Hippocampal formation (tissue), 2 donors: ENCODE measurements at places on chromosomes 1 and 21.

- DNase-seq = no peak
These were observed 122.3 kb downstream of the TNFSF18 start for GRCh38 chr1:172928412-172928811.

- DNase-seq = peak; percentile 38
These were observed 23.1 kb upstream of the UMODL1 start for GRCh38 chr21:42047821-42048613.

DNA sequence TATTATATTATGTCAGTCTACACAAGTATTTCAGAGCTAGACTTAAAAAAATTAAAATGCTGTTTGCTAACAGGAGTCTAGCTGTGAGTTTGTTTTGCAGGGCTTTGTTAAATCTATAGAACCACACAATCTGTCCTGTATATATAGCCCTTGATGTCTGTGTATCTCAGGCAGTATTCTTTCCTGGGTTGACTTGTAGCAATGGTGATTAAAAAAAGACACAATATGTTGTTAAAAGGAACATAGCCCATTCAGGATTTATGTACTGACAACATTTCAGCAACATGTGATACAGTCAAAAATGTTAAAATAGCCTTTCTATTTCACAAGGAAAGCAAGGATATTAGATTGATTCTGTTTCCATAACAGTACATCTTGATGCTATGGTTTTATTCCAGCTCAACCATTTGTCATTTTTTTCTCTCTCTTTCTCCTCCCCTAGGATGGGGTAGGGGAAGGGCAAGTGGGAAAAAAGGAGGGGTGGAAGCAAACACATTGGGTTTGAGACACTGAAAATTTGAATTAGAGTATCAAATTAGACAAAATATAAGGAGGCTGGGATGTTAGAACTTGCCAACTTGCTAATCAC, 139.2 kb downstream of the DSCAM start:
- DNase-seq = no peak

GRCh38 chr1:160460214-160460642, 59.9 kb downstream of the VANGL2 start:
- no peak for DNase-seq

DNA sequence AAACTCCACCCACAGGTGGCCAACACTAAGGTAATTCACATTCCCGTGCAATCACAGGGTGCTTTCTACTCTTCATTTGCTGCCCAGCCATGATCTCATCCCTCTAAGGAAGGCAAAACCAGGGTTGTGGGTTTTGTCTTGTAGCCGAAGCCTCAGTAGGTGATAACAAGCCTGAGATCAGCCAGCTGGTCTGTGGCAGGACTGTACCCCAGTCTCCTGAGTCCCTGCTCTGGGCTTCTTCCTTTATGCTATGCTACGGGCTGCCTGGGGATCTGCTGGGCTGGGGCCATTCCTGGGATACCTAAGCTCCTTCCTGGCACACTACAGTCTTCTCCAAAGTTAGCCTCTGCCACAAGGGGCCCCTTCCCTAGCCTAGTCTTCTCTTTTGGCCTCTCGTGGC, 9.8 kb downstream of the PPFIA4 start:
- no peak for DNase-seq

DNA sequence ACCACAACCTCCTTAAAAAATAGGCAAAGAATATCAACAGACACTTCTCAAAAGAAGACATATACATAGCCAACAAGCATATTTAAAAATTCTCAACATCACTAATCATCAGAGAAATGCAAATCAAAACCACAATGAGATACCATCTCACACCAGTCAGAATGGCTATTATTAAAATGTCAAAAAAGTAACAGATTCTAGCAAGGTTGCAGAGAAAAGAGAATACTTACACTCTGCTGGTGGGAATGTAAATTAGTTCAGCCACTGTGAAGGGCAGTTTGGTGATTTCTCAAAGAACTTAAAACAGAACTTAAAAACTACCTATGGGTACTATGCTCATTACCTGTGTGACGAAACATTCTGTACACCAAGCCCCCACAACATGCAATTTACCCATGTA, 20.7 kb downstream of the CD1B start:
- no peak for DNase-seq

- DNase-seq = no peak
These were observed 1.2 kb upstream of the C1orf74 start for GRCh38 chr1:209785592-209785991.
